Left lung (tissue), 14 donors: ENCODE measurements at places on chromosomes 12 and 14. TPM values are rescaled to one million over a fixed set of nuclear protein-coding genes. Genes with fewer than 3 reads are reported as not detected.

Gene CKB
- polyA plus RNA-seq, result 312 TPM

Gene CLEC9A
- 1.2 TPM for polyA plus RNA-seq

Gene PAX9
- 0.38 TPM for polyA plus RNA-seq

Gene KERA
- 0.14 TPM for polyA plus RNA-seq

Gene GLIPR1L2
- polyA plus RNA-seq, result 2.4 TPM

Gene C1QL4
- polyA plus RNA-seq, result not detected

Gene ZNF385A
- polyA plus RNA-seq, result 8.2 TPM

Gene FGF6
- not detected for polyA plus RNA-seq

Gene TTC9
- polyA plus RNA-seq, result 10.0 TPM

Gene PTPN21
- 28.7 TPM for polyA plus RNA-seq

Gene KRT75
- not detected for polyA plus RNA-seq

Gene SPX
- polyA plus RNA-seq, result 11.3 TPM

Gene ADCY4
- polyA plus RNA-seq, result 34.1 TPM

Gene TRHDE
- polyA plus RNA-seq, result 3.4 TPM

Gene DCAF4
- polyA plus RNA-seq, result 14.7 TPM

Gene RTL1
- 0.11 TPM for polyA plus RNA-seq

Gene SDR9C7
- polyA plus RNA-seq, result 0.11 TPM
